ENCODE measurements at places on chromosomes 3 and 15. TPM values are rescaled to one million over a fixed set of nuclear protein-coding genes. Genes with fewer than 3 reads are reported as not detected.

- DNase-seq, result no peak
Observed at GRCh38 chr3:183988216-183988790, 29.4 kb downstream of the ABCC5 start.

DNA sequence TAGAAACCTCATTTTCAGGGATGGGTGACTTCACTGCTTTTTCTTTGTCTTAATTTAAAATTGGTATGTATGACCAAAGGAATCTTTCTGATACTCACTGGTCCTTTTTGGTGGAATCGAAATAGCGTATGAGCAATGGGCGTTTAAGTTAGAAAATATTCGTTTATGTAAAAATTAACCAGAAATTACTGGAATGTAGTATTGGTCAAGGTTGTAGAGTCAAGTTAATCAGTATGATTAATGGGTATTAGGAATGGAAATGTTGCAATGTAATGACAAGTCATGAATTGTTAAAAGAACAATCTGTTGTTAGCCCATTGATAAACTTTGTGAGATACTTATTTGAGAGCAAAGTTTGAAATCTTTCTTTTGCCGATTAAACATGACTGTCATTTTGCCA is 36.9 kb downstream of the AKAP13 start:
- no peak for DNase-seq

GRCh38 chr15:56919031-56919608 is 676 bp downstream of the TCF12 start:
- DNase-seq, result peak; percentile 54

DNA sequence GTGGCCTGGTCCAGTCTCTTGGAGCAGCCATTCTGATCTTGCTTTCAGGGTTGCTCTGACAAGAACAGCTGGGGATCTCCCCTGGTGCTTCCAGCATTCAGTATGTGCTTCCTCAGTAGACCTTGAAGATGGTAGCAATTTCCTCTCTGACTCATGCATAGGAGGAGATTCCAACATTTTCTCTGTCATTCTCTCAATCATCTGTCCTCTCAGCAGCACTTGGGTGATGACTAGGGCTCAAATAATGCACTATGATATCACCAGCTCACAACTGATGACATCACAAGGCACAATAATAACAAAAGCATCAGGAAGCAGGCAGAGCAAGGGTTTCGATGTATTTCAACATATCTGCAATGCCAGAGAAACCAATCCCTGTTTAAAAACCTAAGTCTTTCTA is 52.7 kb downstream of the NFKBIZ start:
- DNase-seq, result no peak

DNA sequence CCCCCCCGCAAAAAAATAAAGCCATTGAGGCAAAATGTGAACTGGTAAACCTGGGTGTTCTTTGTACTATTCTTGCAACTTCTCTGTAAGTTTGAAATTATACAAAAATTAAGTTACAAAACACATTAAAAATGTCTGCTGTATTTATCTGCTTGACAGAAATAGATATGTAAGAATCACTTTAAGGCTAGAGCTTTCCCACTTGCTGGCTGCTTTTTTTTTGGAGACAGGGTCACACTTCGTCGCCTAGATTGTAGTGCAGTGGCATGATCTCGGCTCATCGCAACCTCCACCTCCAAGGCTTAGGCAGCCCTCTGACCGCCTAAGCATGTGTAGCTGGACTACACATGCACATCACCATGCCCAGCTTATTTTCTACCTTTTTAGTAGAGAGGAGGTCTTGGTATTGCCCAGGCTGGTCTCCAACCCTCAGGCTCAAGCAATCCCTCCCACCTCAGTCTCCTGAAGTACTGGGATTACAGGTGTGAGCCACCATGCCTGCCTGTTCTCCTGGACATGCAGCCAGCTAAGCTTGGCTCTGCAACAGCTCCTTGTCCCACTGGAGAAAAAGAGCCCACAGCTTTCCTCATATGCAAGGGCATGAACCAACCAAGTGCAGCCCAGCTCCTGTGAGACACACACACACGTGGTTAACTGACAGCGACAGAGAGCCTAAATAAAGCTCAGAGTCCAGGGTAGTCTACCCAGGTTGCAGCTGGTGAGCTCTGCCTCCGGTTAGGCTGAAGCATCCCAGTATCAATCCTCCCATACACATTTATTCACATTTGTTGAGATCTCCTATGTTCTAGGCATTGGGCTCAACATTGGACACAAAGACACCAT is 4.5 kb downstream of the RPS17 start:
- DNase-seq, result no peak

GRCh38 chr15:73747847-73748590 is 5.1 kb downstream of the INSYN1 start:
- no peak for DNase-seq

- peak; percentile 12 for DNase-seq
Observed at GRCh38 chr15:68154923-68155559, 50.1 kb downstream of the CALML4 start.

NPAP1 gene
- not detected for total RNA-seq

CPLX3 gene
- total RNA-seq, result 0.23 TPM

DNA sequence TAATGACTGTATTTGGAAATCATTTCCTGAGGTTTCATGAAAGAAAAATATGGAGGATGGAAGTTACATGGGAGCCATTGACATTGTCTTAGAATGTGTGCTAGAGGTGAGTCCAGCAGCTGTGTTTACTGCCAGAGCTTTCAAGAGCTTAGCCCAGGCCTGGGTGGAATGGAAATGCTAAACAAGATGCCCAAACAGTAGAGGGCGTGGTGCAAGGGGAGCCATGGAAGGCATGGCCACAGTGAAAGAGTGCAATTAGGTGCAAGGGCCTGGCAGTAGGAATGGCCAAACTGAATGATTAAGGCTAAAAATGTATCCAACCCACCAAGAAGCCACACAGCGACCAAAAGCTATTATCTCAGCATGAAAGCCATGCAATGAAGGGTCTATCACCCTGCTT is 257.7 kb upstream of the NR2F2 start:
- no peak for DNase-seq

DNA sequence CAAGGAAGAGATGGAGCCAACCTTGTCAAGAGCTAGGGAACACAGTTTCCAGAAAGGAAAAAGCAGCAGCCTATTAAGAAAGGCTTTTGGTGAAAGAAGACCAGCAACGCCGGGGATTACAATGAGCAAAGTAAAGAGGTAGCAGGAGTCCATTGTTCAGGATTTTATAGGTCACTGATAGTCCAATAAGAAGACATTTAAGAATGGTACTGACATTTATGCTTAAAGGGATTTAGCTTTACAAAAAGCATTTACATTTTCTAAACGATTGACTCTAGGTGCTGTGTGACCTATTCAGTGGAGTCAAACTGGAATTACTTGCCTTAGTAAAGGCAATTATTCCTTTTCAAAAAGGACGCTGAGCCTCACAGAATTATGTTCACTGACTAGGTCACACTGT is 40.8 kb downstream of the CSNK1G1 start:
- DNase-seq, result no peak

DNA sequence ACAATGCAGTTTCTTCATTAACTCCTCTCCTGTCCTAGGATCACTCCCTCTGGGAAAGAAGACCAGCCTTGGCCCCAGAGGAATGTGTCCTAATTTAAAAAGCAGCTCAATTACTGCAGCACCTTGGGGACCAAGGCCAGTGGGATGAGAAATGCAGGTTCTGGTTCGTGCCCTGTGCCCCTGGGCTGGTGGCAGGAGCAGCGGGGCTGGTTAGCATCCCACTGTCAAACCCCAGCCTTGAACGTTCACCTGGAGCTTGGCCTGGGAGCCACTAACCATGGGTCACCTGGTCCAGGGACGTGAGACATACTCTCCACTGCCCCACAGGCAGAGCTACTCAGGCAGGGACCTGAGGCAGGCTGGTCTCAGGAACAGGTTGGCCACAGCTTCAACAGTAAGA is 8.4 kb upstream of the RTP3 start:
- no peak for DNase-seq

- no peak for DNase-seq
Observed at GRCh38 chr15:62362608-62363007, 197.5 kb upstream of the C2CD4B start.

GRK7 gene
- total RNA-seq, result not detected

- DNase-seq, result no peak
Observed at GRCh38 chr3:84820906-84821305, 137.9 kb upstream of the CADM2 start.
